ENCODE measurements at places on chromosomes 5 and 9.
A peak's percentile ranks its signal among the peaks of the same experiment; 100 is the strongest.

DNA sequence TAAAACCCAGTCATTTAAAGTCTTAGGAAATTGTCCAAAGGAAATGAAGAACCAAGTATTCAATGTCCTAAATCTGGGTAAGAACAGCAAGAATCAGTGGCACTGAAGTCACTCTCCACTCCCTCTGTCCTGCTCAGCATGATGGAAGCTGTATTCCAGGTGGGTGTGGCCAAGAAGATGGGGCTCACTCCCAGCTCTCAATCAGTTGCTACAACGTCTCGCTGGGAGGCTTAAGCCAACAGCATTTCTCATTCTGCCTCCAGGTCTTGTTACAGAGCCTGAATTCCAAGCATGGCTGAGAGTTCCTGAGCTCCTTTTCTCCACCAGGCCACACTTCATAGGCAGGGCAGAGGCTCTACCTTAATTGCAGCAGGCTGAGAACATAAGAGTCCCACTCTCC lies 41.2 kb upstream of the TRIO start:
- no peak for DNase-seq

DNA sequence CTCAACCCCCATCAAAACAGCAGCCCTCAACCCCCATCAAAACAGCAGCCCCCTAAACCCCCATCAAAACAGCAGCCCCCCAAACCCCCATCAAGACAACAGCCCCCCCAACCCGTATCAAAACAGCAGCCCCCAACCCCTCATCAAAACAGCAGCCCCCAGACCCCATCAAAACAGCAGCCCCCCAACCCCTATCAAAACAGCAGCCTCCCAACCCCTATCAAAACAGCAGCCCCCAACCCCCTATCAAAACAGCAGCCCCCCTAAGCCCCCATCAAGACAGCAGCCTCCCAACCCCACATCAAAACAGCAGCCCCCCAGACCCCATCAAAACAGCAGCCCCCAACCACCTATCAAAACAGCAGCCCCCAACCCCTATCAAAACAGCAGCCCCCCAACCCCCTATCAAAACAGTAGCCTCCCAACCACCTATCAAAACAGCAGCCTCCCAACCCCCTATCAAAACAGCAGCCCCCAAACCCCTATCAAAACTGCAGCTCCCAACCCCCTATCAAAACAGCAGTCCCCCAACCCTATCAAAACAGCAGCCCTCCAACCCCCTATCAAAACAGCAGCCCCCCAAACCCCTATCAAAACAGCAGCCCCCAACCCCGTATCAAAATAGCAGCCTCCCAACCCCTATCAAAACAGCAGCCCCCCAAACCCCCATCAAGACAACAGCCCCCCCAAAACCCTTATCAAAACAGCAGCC lies 1.2 kb downstream of the TPPP start:
- DNase-seq, result peak; percentile 57

DNA sequence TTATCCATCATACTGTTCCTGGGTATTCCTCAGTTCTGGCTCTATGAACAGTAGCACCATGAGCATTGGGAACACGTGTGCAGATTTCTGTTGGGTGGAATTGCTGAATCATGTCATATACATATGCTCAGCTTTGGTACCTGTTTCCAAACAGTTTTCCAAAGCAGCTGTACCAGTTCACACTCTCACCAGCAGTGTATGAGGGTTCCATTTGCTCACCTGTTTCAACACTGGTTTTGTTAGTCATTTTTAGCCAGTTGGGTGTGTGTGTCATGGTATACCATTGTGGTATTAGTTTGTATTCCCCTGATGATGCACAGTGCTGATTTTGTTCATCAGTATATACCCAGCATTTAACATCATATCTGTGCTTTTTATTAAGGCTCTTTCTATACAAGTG lies 56.7 kb upstream of the ECM2 start:
- DNase-seq, result no peak

DNA sequence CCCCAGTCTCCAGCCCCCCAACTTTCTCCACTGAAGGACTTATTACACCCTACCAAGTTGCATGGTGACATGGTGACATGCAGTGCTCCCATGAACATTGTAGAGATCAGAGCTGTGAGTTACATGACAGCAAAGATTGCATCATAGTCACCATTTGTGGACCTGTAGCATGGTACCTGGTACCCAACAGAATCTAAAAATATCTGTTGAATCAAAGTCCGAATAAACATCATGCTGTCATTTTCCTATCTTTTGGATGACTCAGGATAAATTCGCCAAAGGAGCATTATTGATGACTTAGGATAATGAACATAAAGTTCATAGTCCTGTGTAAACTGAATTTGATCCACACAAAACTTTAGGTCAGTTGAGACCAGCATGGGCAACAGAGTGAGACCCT lies 6.7 kb upstream of the PPARGC1B start:
- no peak for DNase-seq

- DNase-seq, result peak; percentile 79
Measured at GRCh38 chr9:122819791-122820489, 8.4 kb downstream of the PDCL start.

DNA sequence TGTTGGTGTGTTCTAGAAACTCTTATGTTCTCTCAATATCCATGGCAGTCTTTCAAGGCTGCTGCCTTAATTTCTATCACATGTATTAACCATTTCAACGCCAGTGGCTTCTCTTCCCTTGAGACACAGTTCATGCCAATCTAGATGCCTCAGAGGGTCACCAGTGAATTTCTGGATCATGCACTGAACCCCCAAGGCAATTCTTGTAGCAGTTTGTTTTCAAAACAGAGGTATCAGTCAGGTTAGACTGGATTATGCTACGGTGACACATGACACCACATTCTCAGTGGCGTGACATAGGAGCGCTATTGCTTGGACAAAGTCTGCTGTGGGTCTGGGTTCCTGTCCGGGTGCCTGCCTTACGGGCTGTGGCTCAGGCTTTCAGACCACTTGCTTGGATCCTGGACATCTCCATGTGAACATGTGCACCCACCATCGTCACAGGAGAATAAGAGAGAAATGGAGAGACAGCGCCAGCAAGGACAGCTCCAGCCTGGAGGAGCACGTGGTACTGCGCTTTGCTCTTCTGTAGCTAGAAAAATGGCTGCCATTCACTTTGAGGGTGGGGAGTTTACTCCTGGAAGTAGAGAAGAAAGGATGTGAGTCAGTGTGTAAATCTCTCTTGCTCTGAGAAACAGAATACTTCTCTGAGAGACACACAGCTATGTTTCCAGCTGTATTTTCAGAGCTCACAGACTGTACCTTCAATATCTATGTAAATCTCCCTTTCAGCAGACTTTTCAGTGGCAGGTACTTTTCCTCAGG lies 329.3 kb upstream of the ADCY2 start:
- no peak for DNase-seq

- no peak for DNase-seq
Measured at GRCh38 chr9:93324191-93324834, 127.2 kb upstream of the FAM120A start.

DNA sequence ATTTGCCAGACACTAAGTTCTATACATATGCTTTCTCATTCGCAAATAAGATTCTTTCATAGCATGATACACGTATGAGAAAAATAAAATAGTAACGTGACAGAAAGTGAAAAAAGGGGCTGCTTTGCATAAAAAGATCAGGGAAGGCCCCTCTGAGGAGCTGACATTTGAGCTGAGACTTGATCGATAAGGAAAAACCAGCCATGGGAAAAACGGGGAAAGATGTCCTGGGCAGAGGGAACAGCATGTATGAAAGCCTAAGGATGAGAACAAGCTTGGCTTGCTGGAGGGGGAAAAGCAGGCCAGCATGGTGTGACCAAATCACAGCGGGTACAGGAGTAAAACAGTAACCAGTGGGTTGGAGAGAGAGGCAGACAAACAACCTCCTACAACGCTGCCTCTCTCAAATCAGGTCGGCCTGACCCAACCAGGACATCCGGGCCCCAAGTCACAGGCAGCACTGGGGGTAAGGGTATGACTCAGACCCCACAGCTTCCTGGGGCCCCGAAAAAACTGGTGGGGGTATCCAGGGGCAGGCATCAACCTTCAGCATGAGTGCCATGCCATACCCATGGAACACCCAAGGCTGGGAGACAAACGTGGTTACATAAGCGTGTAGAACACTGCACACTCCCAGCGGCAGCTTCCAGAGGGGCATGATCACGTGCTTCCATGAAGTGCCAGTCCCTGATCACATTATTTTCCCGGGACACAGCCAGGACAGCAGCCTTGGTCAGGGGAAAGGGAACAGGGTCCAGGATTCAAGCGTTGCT lies 2.2 kb downstream of the TNIP1 start:
- DNase-seq, result no peak

GRCh38 chr5:124740071-124740470 lies 6.4 kb downstream of the ZNF608 start:
- no peak for DNase-seq

GRCh38 chr5:51433052-51433710 lies 49.9 kb downstream of the ISL1 start:
- peak; percentile 47 for DNase-seq

DNA sequence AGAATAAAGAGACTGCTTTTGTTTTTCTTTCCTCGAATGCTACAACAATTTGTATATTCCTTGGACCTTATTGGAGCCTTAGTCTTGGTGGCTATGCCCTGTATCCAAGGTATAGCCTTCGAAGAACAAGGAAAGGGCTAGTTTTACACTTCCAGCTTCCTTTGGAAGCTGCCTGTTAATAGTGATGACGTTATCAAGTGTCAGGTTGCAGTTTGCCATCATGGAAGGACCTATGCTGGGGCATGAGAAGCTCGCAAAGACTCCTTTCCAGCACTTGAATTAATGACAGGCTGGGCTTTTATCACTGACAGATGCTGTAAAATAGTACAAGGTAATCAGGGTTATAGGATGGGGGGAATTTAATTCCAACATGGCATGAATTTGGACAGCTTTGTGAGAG lies 157.9 kb downstream of the KDM4C start:
- DNase-seq, result no peak

DNA sequence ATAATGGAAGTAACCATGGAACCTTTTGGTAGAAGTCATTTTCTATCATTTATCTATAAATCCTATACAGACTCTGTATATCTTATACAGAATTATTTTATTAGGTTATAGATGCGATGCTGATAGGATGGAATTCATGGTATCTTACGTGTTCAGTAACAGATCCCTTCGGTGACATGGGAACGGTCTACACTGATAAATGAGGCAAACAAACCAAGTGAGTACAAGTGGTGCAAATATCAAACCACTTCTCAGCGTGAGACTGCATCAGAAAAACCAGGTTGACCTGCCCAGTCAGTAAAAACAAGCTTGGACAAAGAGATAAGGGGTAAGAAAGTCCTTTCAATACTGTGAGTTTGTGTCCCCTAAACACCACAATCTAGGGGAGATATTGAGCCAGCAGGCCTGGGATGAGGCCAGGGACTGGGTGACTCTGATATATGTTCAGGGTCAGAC lies 215.5 kb downstream of the GAPVD1 start:
- no peak for DNase-seq

GRCh38 chr5:169248996-169249395 lies 51.9 kb downstream of the SLIT3 start:
- DNase-seq, result no peak

GRCh38 chr9:114180696-114181606 lies 25.6 kb downstream of the COL27A1 start:
- no peak for DNase-seq

- DNase-seq, result no peak
Measured at GRCh38 chr9:37425298-37425752, 2.8 kb downstream of the GRHPR start.

DNA sequence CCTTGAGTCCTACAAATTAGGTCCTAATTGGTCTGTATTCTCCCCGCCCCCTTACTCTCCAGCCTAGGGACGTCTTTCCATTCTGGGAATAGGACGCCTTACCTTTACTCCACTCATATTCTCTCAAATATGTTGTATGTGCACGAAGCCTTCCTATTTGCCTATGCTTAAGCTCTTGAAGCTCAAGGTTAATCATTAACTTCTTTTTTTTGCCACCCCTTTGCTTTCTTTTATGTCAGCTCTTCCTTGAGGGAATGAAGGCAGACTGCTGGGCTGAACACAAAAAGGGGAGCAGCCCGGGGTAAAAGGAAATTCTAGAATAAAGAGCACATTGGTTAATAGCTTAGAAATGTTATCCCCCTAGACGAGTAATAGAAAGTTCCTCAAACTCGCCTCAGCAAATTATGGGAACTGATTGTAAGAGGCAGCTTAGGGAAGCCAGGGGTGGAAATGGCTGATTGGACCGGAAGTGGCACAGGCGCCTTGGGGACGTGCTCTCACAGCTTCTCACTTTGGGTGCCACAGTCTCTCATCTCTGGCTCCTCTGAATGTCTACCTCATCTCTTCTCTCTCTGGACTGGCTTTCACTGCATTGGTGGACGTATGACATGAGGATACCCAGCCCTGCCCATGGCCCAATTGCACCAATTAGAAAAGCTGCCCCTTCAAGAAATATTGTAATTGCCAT lies 122.3 kb upstream of the IL12B start:
- DNase-seq, result peak; percentile 95

DNA sequence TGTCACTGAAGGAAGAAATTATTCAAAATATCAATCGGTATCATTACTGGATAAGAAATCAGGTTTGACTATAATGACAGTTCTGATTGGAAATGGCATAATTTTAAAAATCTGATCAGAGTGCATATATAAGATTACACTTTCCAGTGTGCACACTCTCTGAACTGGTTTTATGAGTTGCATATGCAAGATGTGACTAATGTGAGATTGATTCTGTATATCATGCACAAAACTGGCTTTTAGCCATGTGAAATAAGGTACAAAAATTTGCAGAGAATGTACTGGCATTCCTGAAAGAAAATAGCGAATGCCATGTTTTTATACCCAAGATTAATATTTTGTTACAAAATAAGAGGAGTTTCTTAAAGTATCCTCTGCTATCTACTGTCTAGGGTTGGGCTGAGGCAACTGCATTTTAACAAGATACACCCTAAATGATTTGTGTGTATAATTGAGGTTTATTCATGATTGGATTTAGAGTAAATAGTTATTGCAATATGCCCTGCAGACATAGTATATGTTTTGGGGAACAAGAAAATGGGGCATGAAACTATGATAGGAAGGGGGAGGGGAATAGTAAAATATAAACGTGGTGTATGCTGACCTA lies 70.7 kb downstream of the LNPEP start:
- DNase-seq, result no peak

- DNase-seq, result no peak
Measured at GRCh38 chr9:98142182-98142907, 23.3 kb upstream of the TRIM14 start.

GRCh38 chr9:86940774-86941173 lies 6.5 kb downstream of the GAS1 start:
- DNase-seq, result no peak

DNA sequence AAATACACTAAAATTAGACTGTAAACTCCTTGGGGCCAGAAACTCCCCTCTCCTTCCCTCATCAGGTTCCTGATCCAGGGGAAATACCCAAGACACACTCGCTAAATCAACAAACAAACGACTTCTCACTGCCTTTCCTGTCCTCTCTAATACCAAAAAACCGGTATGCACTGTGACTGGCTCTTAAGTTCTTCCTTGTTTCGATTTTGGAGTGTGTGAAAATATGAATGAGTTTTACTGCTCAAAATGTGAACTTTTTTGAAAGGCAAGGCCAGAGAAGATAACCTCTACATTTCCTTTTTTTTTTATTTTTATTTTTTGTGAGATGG lies 81.1 kb upstream of the EPB41L4B start:
- DNase-seq, result no peak

GRCh38 chr5:176892663-176893062 lies 6.5 kb downstream of the HK3 start:
- DNase-seq, result no peak
